AG04450 (cell line): ENCODE measurements at places on chromosomes 4 and X.

DNA sequence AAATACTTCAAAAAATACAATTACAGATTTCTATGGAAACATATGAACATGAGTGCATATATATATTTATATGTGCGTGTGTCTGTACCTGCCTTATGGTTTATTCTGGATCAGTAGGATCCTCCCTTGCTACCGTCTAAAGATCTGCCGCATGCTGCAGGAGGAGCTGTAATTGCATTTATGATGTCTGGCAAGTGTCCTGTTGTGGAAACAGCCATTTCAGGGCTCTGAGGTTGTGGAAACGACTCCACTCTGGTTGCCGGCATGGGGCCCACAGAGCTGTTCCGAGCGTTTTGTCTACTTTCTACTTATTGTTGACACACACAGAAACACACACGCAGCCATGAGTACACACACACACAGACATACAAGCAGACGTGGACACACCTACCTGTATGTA, 21.3 kb downstream of the CD99 start:
- no peak for DNase-seq

GRCh38 chrX:69323786-69324720, 158.8 kb upstream of the PJA1 start:
- no peak for DNase-seq

DNA sequence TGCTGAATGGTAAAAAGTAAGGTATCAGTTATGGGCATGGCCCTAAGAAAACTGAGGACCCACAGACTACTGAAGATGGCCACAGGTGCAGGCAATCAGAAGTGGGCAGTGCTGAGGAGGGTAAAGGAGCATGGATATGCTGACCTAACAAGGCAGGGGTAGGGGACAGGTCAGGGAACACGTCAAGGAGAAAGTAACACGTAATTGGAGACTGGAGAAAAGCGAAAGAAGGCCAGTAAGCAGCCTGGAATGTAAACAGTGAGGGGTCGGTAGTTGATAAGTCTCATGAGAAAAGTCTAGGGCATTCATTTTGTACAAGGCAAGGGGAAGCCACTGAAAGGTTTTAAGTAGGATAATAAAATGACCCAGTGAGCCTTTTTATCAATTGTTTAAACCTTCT, 153.3 kb downstream of the PRDM5 start:
- DNase-seq = peak; percentile 82

- DNase-seq = no peak
Observed at GRCh38 chr4:187569871-187570270, 425.7 kb upstream of the ZFP42 start.

GRCh38 chr4:187016101-187016500, 292.4 kb upstream of the FAT1 start:
- DNase-seq = no peak

DNA sequence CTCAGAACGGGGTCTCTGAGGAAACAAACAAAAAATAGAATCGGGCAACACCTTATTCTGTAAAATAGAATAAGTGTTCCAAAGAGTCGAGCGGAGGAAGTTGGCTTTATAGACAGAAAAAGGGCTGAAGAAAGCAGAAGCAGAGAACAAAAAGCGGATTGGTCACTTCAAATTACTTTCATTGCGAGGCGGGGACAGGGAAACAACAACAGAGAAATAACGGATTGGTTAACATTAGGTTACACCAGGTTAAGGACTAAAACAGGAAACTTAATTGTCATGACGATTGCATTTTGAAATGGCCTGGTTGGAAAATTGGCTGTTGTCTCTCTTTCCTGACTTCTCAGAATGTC, 433 bp upstream of the COQ2 start:
- DNase-seq = no peak

- DNase-seq = no peak
Observed at GRCh38 chrX:134075894-134076718, 90.7 kb upstream of the GPC3 start.

DNA sequence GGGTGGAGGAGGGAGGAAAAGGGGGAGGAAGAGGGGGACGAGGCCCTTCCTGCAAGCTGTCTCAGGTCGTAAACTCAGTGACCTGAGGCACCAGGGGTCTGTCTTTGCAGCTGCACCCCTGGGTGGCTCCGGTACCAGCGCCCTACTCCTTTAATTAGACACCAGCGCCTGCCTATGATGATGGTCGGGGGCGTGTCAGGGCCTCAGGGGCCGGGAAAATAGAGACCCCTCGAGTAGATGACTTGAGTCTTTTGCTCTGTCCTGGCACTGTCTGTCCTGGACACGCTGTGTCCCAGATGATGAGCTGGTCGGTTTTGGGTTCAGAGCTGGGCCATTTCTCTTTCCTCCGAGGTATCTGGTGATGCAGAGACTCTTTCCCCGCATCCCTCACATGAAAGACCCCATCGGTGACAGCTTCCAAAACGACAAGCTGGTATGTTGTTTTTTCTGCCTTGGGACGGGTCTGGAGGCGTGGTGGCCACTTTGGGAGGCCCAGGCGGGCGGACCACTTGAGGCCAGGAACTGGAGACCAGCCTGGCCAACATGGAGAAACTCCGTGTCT, 11.2 kb downstream of the SLC25A6 start:
- DNase-seq = no peak

- DNase-seq = no peak
Observed at GRCh38 chr4:150145946-150146340, 67.7 kb downstream of the DCLK2 start.
